ENCODE measurements at places on chromosomes 5 and 9.

GRCh38 chr5:67198917-67199316 is 2.3 kb upstream of the CD180 start:
- no peak for DNase-seq

DNA sequence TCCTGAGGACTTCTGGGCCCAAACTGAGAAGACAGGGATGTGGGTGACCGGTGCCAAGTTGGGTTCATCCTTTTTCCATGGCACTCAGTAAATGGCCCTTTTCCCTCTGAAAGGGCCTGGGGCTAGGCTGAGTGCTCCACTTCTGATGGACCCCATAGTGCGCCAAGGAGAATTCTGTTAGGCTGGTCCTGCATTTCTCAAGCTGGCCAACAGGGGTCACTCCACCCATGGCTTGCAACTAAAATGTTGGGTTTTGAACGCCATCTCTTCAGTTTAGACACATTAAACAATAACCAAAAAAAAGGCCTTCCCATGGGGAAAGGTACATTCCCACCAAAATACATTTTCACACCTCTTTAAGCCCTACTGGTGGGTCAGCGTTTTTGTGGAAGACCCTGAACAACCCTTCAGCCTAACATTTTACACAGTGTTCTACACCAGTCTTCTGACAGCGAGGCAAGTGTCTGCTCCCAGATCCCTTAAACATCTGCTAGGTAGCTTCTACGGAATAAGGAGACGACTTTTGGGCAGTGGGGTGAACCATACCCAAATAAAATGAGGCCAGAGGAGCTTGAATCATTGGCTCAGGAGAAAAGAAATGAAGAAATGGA is 27.3 kb downstream of the CNTFR start:
- no peak for DNase-seq

DNA sequence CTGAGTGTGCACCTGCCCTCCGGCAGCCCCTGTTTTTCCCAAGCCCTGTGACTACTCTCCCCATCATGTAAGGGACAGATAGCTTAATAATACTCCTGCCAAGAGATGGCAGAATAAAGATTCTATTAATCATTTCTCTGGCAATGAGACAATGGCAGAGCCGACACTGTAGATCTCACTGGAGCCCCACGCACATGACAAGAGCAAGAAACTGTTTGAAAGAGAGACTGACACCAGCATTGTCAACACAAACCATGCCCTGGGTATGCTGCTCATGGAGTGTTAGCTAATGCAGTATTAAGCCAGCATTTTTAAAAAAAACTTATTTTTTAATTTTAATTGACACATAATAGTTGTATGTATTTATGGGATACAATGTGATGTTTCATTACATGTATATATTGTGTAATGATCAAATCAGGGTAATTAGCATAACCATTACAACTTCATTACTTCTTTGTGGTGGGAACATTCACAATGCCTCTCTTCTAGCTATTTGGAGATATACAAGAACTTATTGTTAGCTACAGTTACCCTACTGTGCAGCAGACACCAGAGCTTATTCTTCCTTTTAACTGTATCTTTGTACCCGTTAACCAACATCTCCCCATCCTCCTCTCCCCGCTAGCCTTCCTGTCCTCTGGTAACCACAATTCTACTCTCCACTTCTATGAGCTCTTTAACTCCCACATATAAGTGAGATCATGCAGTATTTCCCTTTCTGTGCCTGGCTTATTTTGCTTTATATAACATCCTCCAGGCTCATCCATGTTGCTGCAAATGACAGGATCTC is 31.5 kb upstream of the SEMA4D start:
- no peak for DNase-seq

GRCh38 chr5:14364096-14364495 is 217.5 kb upstream of the OTULINL start:
- no peak for DNase-seq

GRCh38 chr5:15929611-15930263 is 249.9 kb downstream of the MARCHF11 start:
- DNase-seq: no peak

DNA sequence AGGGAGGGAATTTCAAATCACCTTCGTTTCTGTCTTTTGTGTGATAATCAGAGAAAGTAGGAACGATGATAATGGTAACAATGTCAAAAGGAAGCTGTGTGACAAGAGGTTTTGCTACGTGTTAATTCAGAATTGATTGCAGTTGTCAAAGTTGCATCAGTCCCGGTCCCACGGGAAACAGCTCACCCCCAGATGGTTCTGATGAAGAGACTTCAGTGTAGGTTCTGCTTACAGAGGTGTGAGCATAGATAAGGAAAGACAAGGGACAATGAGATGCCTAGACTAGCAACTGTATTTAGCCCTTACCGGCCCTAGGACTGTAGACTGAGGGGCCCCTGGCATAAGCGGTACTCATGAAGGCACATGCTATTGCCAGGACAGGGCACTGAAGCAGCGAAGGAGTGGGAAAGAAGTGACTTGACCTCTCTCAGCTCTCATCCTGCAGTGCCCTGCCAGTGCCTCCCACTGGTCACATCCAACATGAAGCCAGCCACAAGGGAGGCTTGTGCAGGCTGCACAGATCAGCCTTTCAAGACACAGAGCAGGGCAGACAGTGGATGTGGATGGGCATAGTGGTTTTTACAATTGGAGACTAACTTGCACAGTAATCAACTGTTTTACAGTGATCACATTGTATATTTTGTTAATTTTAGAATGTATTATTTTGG is 21.1 kb downstream of the PDE8B start:
- DNase-seq: no peak

GRCh38 chr5:173730632-173731298 is 114.3 kb upstream of the BOD1 start:
- DNase-seq: no peak

- no peak for DNase-seq
Observed at GRCh38 chr5:160979385-160979784, 127.4 kb upstream of the ATP10B start.

DNA sequence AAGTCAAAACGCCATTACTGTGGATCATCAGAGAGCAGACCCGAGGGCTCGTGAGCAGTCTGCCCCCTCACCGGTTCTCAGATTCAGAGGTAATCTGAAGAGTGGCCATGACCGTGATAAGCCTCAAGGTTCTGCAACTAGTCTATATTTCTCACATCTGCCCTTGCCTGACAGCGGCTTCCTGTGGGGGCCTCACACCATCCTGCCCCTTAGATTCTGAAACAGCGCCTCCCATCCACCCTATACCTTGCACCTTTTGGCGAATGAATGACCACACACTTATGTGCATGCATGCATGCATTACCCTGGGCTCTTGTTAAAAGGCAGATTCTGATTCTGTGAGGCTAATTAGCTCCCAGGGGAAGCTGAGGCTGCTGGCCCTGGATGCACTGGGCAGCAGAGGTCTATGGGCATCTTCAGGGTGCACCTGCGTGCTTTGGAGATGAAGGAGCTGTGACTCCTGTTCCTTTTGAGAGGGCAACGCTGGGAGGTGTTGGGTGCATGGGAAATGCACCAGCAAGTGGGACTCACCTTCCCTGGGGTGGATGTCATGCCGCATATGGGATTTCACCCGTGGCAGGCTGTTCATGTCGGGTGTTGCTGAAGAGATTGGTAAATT is 7.8 kb upstream of the GADD45G start:
- no peak for DNase-seq

DNA sequence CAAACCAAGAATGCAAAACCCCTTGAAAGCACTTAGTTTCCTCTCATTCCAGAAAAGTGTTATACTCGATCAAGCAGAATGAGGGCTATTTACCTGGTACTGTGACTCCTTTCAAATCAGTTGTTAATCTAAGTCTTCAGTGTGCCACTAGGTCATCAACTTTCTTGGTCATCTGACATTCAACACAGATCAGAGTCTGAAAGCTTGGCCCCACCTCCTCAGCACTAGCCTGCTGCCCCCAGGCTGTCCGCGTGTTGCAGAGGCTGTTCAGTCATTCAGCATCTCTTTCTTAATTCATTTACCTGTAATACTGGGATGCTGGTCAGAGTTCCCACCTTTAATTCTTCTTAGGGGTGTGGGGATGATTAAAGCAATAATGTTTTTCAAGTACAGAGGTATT is 28.5 kb downstream of the ENC1 start:
- DNase-seq: no peak

- DNase-seq: no peak
Observed at GRCh38 chr9:127078988-127079387, 43.4 kb downstream of the ANGPTL2 start.

GRCh38 chr5:72855821-72856220 is 39.4 kb downstream of the TNPO1 start:
- DNase-seq: no peak

DNA sequence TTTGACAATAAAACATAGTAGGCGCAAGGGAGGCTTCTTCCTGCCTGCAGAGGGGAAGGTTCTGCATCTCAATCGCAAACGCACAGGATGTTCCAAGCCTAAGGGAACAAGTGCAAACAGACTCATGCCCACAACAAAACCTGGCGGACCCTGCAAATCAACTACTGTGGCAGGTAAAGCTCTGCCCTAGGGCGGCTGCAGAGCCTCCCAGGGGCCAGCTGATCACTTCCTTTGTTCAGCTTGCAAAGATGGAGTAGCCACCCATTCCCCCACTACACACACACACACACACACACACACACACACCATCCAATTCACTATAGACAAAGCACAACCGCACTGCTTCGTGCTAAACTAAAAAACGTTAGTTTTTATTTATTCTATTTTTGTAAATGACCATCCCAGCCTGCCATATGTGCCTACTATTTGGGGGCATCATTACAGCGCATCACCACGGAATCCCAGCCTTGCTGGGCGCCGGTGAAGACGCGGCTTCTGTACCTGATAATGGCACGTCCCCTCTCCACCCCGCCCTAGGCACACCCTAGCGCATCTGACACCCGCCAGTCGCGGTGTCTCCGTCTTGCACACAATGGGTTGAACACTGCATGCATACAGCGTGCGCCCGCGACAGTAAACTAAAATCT is 57.6 kb downstream of the DPYSL3 start:
- DNase-seq: no peak

GRCh38 chr9:113547501-113547900 is 84.0 kb downstream of the RGS3 start:
- DNase-seq: no peak

DNA sequence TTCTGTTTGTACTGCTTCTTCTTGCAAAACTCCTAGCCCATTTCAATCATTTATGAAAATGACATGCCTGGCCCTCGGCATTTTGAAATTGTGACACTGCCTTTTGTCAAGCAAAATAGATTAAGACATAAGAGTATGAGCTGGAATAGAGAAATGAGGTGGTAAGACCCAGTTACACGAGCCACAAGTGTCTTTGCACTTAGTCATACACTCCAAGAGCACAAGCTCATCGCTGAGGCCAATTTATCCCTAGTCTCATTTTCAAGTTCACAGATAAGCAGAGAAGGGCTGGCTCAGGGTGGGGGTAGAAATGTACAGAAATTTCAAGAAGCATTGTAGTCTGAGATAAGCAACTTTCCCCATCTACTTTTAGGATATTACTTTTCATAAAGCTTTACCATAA is 40.6 kb upstream of the MAP1B start:
- DNase-seq: no peak

DNA sequence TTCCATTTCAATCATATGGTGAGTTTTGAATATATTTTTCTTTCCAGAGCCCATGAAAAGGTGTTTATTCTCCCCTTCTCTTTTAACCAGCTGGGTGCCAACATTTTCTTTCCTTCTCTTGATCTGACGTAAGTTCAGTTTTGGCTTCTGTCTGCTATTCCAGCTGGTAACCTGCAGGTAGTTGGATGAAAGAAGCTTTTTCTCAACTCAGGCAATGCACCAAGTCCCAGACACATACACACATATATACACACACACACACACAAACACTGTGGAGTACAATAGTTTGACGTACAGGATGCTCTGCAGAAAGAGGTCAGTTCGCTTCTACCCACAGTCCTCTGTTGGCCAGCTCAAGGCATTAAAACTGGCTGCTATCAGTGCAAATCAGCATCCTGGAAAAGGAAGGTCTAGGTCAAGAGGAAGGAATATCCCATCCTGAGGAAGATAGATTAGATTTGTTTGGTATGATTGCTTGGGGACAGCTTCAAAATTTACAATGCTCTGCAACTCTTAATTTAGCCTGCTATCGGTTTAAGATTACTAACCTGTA is 214.3 kb upstream of the SEMA6A start:
- peak; percentile 47 for DNase-seq

DNA sequence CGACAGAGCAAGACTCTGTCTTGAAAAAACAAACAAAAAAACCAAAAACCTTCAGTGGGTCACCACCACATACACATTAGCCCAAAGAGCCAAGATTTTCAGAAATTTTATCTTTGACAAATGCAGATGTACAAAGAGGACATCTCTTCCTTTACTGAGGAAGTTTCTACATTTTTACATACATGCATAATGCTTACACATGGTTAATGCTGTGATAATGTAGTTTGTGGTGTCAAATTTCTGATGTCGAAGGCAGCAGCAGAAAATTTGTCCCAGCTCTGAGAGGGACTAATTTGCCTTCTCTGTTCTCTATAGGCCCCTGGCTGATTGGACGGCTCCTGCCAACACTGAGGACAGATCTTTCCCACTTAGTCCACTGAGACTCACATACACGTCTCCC is 24.6 kb upstream of the C9orf40 start:
- no peak for DNase-seq

- no peak for DNase-seq
Observed at GRCh38 chr5:40834391-40834848, 602 bp downstream of the RPL37 start.

GRCh38 chr5:119365847-119366539 is 10.2 kb downstream of the TNFAIP8 start:
- no peak for DNase-seq

GRCh38 chr9:36940500-36940853 is 93.6 kb downstream of the PAX5 start:
- no peak for DNase-seq

- DNase-seq: no peak
Observed at GRCh38 chr9:2043881-2044462, 28.8 kb downstream of the SMARCA2 start.

- no peak for DNase-seq
Observed at GRCh38 chr5:103385722-103386121, 127.2 kb downstream of the MACIR start.

DNA sequence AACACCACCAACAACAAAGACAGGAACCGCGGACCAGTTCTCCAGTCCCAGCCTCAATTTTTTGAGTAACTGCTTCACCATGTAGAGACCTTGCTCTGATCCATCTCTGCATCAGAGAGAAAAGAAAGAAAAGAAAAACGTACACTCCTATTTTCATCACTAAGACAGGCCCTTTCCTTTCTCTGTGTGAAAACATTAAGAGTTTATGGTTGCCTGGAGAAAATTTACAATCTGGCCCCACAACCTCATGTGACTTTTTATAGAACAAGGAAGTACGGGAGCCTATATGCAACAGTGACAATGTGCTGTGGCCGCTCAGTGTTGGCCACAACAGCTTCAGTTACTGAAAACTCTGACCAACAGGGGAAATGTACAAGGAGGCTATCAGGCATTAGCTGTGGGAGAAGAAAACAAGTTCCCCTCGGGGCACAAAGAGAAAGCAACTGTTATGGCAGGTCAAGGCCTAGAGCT is 272.9 kb upstream of the PTGER4 start:
- no peak for DNase-seq

Data from heart left ventricle (tissue), 16 donors.